ENCODE measurements at places on chromosomes 7 and 10.
A peak's percentile ranks its signal among the peaks of the same experiment; 100 is the strongest.

DNA sequence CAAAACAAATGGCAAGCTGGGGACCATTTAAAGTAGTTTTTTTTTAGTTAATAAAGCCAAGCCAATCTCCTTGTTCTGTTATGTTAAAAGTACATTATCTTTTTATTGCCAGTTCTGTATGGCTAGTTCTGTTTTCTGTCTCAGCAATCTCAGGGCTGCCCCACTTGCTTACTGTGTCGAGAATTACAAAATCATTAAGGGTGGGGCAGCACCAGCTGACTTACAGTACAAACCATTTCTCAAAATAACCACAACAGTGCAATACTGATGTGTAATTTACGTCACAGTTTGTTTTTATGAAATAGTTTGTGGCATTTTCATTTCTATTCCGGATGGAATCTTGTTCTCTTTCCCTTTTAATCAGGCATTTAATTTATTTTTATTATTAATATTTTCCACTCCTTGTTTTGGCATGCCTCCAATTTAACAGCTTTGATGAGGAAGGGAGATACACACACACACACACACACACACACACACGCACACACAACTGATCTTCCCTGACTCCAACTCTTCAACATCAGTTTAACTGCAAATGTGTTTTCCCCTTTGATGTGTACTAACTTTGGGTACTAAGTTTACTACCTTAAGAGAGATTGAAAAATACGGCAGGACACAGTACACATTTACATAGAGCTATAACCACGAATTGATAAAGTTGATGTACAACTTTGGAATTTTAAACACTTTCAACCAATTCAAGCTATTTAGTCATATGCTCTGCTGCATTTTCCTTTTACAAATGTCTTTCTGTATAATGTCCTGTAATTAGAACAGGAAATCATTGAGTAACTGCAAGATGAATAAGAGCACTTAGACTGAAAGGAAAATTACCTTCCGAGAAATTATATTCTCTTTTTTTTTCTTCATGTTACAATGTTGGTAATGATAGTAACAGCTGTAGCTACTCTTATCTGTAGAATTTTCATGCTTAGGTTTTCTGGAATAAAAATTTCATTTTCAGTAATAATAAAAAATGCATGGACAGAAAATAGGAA lies 91.5 kb downstream of the ARID5B start:
- DNase-seq, result peak; percentile 72

GRCh38 chr10:100208276-100208675 lies 21.1 kb downstream of the CHUK start:
- DNase-seq, result no peak

DNA sequence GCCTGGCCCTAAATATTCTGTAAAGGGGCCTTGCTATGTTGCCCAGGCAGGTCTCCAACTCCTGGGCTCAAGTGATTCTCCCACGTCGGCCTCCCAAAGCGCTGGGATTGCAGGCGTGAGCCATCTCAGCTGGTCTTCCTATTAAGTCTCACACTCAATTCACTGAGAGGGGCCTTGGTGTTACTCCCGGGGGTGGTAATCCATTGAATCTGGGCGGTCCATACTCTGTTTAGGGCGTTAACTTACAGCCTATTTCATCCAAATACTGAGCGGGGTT lies 665 bp upstream of the SRRT start:
- DNase-seq, result no peak

GRCh38 chr10:131616040-131616439 lies 284.8 kb upstream of the PPP2R2D start:
- DNase-seq, result no peak

GRCh38 chr7:27999829-28000228 lies 180.8 kb downstream of the JAZF1 start:
- DNase-seq, result no peak

GRCh38 chr7:46949270-46949931 lies 632.5 kb downstream of the TNS3 start:
- no peak for DNase-seq

All from GM04504 (cell line).